ENCODE measurements at places on chromosomes 1 and 21.

- peak; percentile 68 for DNase-seq
Measured at GRCh38 chr21:45803618-45804340, 160.3 kb downstream of the PCBP3 start.

DNA sequence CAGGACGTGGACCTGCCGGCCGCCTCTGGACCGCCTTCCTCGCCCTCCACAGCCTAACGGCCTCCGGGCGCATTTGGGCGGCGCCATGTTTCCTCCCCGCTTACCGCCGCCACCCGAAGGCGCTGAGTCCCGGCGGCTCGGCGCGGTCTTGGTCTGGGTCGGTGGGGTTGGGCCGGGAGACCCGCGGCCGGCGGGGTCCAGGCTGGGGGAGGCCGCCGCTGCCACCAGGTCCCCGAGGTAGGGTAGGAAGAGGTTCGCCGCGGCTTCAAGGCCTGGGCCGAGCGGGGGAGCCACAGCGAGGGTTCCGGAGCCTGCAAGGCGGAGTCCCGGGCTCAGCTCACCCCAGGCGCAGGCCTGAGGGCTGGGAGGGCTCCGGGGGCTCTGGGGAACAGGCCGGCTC, 5.5 kb downstream of the OR2C3 start:
- no peak for DNase-seq

DNA sequence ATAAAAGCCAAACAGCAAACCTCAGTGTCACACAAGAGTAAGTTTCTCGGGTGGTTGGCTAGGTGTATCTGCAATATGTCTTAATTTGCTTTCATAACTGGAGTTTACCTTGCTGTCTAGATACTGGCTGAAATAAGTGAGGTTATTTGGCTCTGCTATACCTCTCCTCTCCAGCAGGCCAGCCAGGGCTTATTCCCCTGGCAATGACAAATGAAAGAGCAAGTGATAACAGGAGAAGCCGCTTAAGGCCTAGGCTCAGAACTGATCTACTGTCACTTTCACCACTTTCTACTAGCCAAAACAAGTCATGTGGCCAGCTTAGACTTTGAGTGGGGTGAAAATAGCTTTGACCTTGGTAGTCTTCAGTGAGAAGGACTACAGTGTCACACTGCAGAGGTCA, 4.8 kb upstream of the RPE65 start:
- no peak for DNase-seq

DNA sequence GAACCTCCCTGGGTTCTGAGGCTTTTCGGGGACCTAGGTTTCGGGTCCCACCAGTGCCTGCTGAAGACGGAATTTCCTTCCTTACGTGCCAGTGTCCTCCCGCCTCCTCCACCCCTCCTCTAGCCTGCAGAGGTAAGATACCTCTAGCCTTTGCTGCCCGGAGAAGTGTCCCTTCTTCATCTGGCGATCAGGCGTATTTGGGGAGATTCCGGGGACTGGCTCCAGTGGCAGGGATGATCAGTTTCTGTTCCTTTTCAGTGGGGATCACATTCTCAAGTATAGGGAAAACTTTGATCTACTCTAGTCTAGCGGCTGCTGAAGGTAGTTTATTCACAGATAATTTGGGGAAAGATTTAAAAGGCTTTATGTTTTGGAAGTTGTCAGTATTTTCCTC, 674 bp downstream of the CEP350 start:
- no peak for DNase-seq

DNA sequence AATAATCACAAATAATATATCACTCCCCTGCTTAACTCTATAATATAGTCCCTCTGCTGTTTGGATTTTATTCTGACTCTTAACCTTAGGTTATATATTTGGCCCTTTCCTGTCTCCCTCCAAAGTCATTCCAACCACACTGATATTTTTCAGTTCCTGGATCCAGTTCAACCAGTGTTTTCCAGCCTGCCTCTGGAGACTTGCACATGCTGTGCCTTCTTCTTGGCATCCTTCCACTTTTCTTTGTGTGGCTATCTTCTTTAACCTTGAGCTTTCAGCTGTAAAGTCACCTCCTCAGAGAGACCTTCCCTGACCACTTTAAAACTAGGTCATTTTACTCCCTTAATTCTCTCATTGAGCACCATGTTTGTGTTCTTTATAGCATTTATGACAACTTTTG, 19.4 kb downstream of the CERS2 start:
- DNase-seq = no peak

DNA sequence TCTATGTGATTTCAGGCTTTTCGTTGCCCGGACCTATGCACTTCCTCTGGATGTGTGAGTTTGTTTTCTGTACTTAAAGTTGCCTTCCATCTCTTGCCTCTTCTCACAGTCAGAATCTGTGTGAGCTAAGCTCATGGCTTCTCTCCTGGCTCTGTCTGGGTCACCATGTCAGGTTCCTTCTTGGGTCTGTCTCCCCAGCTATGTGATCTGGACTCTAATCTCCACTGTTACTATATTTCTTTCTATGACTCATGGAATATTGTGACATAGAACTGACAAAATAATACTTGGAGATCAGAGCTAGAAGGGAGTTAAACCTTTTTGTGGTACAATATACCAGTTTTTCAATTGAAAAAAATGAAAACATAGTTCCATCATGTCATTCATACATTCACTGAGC, 172.7 kb upstream of the FGGY start:
- no peak for DNase-seq

- no peak for DNase-seq
Measured at GRCh38 chr1:58248072-58248471, 298.5 kb downstream of the OMA1 start.

- peak; percentile 78 for DNase-seq
Measured at GRCh38 chr1:6209661-6210580, 4.0 kb downstream of the RNF207 start.

DNA sequence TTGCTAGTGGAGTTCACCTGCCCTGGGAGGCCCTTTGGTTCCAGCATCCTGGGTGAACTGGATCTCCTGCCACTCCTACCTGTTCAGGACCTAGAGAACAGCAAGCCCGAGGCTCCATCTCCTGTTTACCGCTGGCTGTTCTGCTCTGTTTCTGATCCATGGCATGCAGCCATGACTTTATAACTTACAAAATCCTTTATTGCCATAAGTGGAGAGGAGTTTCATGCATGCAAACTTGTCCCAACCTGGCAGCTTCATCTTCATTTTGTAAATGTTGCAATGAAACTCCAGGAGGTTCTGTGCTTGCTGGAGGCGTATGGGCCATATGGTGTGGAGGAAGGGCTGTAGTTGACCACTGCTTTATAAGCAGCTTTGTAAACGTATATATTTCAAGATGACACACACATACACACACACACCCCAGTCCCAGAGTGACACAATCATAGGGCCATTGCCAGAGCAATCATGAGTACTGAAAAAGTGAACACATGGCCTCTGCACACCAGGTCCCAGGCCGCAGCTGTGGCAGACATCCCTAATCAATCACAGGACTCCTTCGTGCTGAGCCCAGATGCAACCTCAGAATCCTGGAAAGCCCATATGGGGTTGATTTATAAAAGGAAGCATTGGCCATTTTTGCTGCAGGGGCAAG, 69.0 kb downstream of the UBIAD1 start:
- no peak for DNase-seq

DNA sequence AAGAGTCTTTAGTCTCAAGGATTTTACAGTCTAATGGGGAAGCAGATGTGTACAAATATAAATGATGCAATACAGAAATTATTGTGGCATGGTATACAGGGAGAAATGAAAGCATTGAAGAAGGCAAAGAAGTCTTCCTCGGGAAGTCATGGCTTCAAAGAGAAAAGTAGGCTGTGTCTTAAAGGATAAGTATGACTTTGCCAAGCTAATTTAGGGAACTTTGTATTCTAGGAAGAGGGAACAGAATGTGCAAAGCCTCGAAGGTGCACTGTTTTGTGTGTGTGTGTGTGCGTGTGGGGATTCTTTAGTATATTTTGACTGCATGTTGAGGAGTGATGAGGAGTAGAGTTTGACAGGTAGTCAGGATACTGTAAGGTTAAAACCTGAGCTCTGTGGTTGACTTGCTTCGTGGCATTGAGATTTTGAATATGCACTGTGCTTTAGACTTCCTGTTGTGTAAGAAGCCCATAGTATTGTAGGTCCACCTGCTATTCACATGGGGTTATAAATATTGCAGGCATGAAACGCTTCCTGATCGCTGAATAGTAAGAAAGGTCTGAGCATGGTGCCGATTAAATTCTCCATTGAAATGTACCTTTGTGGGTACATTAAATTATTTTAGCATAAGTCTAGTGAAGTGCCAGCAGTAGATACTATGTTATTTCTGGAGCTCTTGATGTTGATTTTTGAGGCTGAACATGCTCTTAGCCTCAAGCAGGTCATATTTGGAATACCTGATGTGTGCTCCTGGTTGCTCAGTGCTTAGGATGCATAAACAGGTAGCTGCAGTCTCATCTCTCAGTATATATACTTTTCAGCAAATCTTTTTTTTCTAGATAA, 8.0 kb downstream of the SMAP2 start:
- peak; percentile 62 for DNase-seq

DNA sequence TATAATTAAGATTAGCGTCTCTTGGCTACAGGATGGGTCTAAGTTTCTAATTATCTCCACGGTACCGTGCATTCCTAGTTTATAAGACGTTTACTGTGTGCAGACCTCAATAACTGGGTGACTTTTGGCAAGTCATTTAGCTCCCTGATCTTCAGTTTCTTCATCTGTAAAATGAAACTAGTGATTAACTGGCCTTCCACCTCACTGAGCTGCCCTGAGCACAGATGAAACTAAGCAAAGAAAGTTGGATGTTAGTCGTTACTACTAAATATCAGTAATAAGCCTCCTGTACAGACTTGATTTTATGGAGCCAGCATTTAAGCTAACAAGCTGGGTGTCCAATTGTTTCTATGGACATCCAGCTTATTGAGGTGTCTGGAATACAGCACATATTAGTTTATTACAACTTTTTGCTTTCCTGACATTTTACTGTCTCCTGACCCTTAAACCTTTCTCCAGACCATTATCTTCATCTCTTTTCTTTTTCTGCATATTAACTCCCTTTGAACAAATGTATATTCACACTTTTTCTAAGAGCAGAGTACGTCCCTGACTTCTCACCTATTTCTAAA, 1.1 kb downstream of the CR2 start:
- peak; percentile 13 for DNase-seq

DNA sequence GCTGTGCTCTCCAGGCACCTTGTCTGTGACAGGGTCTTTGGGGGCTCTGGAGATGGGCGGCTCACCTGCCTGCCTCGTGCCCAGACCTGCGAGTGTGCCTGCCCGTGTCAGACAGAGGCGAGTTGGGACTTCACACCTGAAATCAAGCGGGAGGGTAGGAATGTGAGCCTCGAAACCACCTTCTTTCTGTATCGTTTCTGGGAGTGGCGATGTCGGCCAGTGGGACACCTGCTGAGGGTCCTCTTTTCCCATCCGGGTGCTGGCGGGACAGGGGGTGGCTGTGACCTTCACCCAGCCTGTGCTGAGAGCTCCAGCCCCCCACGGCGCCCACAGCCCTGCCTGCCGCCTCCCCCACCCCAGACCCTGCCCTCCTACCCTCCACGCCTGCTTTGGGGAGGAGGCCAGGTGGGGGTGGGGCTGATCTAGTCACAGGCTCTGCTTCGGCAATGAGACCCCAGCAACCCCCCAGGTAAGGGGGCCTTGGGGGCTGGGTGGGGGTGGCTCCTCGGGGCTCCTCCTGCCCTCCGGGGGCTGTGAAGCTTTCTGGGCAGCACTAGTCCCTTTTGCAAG, 15.6 kb upstream of the FAAP20 start:
- no peak for DNase-seq

- no peak for DNase-seq
Measured at GRCh38 chr1:211791979-211792378, 38.6 kb downstream of the LPGAT1 start.

DNA sequence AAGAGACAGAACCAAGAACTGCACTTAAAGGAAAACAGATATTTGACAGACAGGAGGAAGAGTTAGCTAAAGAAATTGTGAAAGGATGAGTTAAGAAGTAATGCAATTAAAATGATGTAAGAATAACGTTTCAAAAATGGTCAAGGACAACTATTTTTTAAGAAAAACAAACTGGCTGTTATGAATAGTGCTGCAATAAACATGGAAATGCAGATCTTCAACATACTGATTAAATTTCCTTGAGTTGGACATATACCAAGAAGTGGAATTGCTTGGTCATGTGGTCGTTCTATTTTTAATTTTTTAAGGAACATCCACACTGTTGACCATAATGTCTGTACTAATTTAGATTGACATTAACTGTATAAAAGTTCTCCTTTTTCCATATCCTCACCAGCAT, 23.1 kb upstream of the PHTF1 start:
- DNase-seq = no peak

DNA sequence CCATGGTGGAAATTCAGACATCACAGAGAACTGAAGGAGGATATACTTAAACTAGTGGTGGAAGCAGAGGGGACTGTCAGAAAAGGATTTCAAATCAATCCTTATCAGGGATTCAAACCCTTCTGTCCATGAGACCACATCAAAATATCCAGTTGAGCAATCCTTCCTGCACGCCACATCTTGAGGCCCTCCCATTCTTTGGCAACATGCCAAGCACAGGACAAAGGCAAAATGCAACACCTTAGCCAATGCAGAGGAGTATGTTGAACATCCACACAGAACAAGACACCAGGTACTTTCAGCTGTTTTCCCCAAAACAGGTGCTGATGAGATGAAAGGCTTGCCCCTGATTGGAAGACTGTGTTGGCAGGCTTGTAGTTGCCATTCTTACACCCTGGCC, 81.8 kb upstream of the PLXNA2 start:
- DNase-seq = no peak

- no peak for DNase-seq
Measured at GRCh38 chr1:117320515-117320914, 46.7 kb upstream of the MAN1A2 start.

DNA sequence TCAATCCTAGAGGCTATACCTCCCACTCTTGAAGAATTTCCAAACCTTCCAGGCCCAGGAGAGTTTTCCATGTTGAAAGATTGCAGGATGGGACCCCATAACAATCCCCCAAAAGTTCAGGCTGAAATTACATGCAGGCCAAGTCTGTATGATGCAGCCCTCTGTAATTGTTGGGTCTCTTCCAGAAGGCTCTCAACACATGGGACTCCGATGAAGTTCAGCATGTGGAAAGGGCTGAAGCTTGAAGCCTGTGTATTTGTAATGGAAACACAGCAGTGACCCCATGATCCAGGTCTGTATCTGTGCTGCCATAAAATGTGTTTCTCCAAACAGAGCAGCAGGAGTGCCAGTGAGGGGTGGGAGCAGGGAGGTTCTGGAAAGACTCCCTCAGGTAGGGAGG, 202.5 kb upstream of the LYPLAL1 start:
- no peak for DNase-seq

DNA sequence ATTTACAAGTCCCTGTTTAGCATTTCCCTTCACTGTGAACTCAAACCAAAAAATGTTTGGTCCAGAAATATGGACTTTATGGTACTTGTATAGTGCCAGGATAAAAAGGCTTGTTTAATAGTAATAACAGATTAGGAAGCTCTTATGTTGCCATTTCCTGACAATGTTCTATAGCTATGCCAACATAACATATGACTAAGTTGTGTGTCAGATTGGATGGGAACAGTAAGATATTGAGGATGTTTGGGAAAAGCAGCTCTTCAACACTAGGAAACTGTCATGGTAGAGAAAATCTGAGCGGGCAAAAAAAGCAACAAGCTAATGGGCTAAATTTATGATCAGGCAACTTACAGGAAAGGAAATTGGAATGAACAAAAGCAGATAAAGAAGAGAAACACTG, 287.1 kb upstream of the ADGRL4 start:
- no peak for DNase-seq

- DNase-seq = no peak
Measured at GRCh38 chr1:59333626-59334277, 36.9 kb downstream of the FGGY start.

Data from RPMI8226 (cell line).